ENCODE measurements at places on chromosomes 6 and 20. TPM values are rescaled to one million over a fixed set of nuclear protein-coding genes. Genes with fewer than 3 reads are reported as not detected.
A peak's percentile ranks its signal among the peaks of the same experiment; 100 is the strongest.

- no peaks in the 10 kb centered on the region for H3K36me3 ChIP-seq
- H3K27me3 ChIP-seq, result no peaks in the 10 kb centered on the region
- peaks cover 1% of the 10 kb centered on the region for H3K4me1 ChIP-seq
- DNase-seq, result no peak
- H3K4me3 ChIP-seq, result no peak overlapping the region
These were observed 7.7 kb downstream of the PROCR start for GRCh38 chr20:35179292-35180212.

DNA sequence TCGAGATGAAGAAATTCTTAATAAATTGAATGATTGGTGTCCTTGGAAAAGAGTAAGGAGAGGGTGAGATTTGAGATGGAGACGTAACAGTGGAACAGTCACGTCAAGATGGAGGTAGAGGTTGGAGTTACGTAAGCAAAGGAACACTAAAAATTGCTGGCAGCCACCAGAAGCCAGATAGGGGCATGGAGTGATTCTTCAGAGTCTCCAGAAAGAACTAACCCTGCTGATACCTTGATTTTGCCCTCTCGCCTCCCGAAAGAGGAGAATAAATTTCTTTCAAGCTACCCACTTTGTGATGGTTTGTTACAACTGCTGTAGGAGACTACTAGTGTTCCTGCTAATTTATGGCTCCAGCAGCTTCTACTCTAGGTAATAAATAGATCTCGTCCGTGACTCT, 17.6 kb downstream of the CD2AP start:
- no peak overlapping the region for H3K4me3 ChIP-seq
- no peaks in the 10 kb centered on the region for H3K27me3 ChIP-seq
- H3K36me3 ChIP-seq, result no peaks in the 10 kb centered on the region
- no peak overlapping the region for H3K27ac ChIP-seq
- H3K4me1 ChIP-seq, result no peaks in the 10 kb centered on the region
- no peak for DNase-seq

- H3K27me3 ChIP-seq, result no peaks in the 10 kb centered on the region
- no peak overlapping the region for H3K4me3 ChIP-seq
- no peaks in the 10 kb centered on the region for H3K4me1 ChIP-seq
- DNase-seq, result no peak
- no peaks in the 10 kb centered on the region for H3K36me3 ChIP-seq
- no peak overlapping the region for H3K27ac ChIP-seq
These were observed 213.6 kb downstream of the RNGTT start for GRCh38 chr6:88749849-88750248.

Gene SOX4
- total RNA-seq, result 5.9 TPM

Gene KIFC1
- total RNA-seq, result 1.8 TPM

Gene TBXT
- total RNA-seq, result not detected

DNA sequence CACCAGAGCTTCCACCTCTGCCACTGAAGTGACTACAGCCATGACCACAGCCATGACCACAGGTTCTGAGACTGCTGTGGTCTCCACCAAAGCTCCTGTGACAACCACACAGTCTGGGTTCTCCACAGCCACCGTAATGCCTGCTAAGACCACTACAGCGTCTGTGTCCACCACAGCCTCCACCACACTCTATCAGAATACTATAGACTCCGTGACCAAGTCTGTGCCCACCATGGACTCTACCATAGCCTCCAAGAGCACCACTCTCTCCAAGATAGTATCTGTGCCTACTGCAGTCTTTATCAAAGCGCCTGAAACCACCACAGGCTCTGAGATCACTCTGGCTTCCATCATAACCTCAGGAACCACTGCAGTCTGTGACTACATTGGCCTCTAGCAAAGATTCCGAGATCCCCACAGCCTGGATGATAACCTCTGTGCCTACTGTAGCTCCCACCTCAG, 18.3 kb upstream of the MUC21 start:
- H3K27ac ChIP-seq, result no peak overlapping the region
- no peaks in the 10 kb centered on the region for H3K36me3 ChIP-seq
- H3K4me3 ChIP-seq, result no peak overlapping the region
- H3K27me3 ChIP-seq, result no peaks in the 10 kb centered on the region

- H3K27me3 ChIP-seq, result no peaks in the 10 kb centered on the region
- no peak for DNase-seq
- H3K27ac ChIP-seq, result no peak overlapping the region
- H3K4me3 ChIP-seq, result no peak overlapping the region
These were observed 40.2 kb upstream of the INSM1 start for GRCh38 chr20:20327746-20328145.

GRCh38 chr20:15842872-15843271, 730.4 kb downstream of the KIF16B start:
- H3K27me3 ChIP-seq, result no peaks in the 10 kb centered on the region
- H3K4me3 ChIP-seq, result no peak overlapping the region
- H3K36me3 ChIP-seq, result no peaks in the 10 kb centered on the region
- DNase-seq, result no peak

Gene COL10A1
- total RNA-seq, result not detected

GRCh38 chr6:45212976-45213375, 115.2 kb upstream of the RUNX2 start:
- H3K36me3 ChIP-seq, result no peaks in the 10 kb centered on the region
- no peak for DNase-seq
- H3K4me1 ChIP-seq, result no peaks in the 10 kb centered on the region
- no peak overlapping the region for H3K4me3 ChIP-seq
- H3K27ac ChIP-seq, result no peak overlapping the region

GRCh38 chr20:61767761-61768494, 297.8 kb downstream of the TAF4 start:
- no peak overlapping the region for H3K4me3 ChIP-seq
- no peaks in the 10 kb centered on the region for H3K4me1 ChIP-seq
- DNase-seq, result no peak
- no peaks in the 10 kb centered on the region for H3K36me3 ChIP-seq
- H3K27me3 ChIP-seq, result no peaks in the 10 kb centered on the region

Gene DNMT3B
- total RNA-seq, result 0.26 TPM

DNA sequence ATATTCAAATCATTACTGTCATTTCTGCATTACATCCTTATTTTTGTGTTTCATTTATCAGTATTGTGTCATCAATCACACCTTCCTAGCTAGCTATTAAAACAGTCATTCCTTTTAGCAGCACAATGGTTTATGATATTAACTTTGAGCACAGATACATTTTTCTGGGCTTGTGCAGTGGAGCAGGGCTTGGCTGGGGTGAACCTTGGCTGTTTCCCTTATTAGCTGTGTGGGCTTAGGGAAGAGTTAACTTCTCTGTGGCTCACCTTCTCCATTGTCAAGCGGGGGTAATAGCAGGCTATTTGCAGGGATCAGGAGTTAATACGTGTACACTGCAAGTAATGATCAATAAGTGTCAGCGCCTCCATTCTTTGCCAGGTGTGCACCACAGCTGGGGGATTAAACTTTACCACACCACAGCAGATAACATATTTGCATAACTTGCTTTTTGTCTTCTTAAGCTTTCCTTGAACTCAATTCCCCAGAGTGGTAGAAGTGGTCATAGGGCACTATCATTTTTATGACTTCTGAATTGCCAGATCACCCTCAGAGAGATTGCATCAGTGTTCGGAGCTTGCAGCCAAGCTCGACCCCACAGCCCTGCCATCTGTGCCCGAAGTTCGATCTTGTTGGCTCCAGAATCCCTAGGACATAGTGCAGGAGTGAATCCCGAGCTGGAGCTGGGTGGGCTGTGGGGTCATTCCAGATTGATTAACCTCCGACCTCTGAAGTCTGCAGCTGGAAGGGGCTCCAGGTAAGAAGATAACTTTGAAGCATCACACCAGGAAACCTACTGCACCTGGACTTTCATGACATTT, 1.5 kb upstream of the PYGB start:
- no peak for DNase-seq
- H3K4me3 ChIP-seq, result no peak overlapping the region
- no peaks in the 10 kb centered on the region for H3K36me3 ChIP-seq
- H3K27ac ChIP-seq, result no peak overlapping the region

GRCh38 chr6:116928677-116929076, 51.6 kb downstream of the RFX6 start:
- no peak for DNase-seq
- H3K27me3 ChIP-seq, result no peaks in the 10 kb centered on the region
- H3K4me3 ChIP-seq, result no peak overlapping the region

DNA sequence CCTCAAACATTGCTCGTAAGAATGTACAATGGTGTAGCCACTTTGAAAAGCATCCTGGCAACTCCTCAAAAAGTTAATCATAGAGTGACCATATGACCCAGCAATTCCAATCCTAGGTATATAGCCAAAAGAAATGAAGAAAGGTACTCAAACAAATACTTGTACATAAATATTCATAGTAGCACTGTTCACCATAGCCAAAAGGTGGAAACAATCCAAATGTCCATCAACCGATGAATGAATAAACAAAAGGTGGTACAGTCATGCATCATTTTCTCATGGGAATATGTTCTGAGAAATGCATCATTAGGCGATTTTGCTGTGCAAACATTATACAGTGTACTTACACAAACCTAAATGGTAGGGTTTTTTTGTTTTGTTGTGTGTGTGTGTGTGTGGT, 74.4 kb upstream of the TBC1D7 start:
- no peak overlapping the region for H3K27ac ChIP-seq
- H3K36me3 ChIP-seq, result no peaks in the 10 kb centered on the region
- H3K4me1 ChIP-seq, result no peaks in the 10 kb centered on the region
- no peak for DNase-seq
- H3K27me3 ChIP-seq, result no peaks in the 10 kb centered on the region
- no peak overlapping the region for H3K4me3 ChIP-seq

DNA sequence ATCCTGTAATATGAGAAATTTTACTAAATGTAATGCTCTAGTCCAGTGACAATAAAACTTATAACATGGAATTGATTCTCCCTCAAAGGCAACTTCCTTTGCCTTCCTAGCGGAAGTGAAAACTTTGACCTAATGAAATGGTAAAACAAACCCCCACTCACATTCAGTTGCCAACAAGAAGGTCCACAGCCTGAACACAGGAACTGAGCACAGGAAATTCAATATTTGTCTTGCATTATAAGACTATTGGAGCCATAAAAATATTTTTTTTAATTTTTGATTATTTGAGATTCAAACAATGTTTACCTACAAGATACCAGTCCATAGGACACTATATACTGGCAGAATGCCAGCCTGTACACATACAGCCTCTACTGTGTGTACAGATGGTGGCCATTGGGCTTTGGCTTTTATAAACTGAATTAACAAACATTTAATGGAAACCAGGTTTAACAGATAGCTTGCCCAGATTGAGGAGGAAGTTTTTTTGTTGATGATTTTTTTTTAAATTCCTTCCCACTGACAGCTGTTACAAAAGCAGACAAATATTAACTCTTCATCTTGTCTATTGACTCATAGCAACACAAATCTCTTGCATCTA, 481.5 kb upstream of the JAG1 start:
- H3K27me3 ChIP-seq, result no peaks in the 10 kb centered on the region
- DNase-seq, result no peak
- H3K36me3 ChIP-seq, result no peaks in the 10 kb centered on the region
- H3K4me1 ChIP-seq, result no peaks in the 10 kb centered on the region
- H3K4me3 ChIP-seq, result no peak overlapping the region

- DNase-seq, result no peak
- H3K4me1 ChIP-seq, result no peaks in the 10 kb centered on the region
- no peaks in the 10 kb centered on the region for H3K27me3 ChIP-seq
- no peak overlapping the region for H3K4me3 ChIP-seq
These were observed 540.9 kb upstream of the MAN1A1 start for GRCh38 chr6:119890470-119890869.

- no peak for DNase-seq
- H3K27ac ChIP-seq, result no peak overlapping the region
- H3K4me3 ChIP-seq, result no peak overlapping the region
- H3K27me3 ChIP-seq, result no peaks in the 10 kb centered on the region
- no peaks in the 10 kb centered on the region for H3K36me3 ChIP-seq
These were observed 768.4 kb downstream of the TFAP2A start for GRCh38 chr6:9646342-9647070.

- DNase-seq, result no peak
- H3K27ac ChIP-seq, result peak overlapping the region; percentile 67
- no peaks in the 10 kb centered on the region for H3K36me3 ChIP-seq
- no peaks in the 10 kb centered on the region for H3K27me3 ChIP-seq
- no peaks in the 10 kb centered on the region for H3K4me1 ChIP-seq
These were observed 30.5 kb downstream of the SPDEF start for GRCh38 chr6:34525431-34526175.

Gene EDN3
- total RNA-seq, result not detected

Gene DAAM2
- 11.0 TPM for total RNA-seq
